ENCODE measurements at places on chromosomes 16 and 17.

DNA sequence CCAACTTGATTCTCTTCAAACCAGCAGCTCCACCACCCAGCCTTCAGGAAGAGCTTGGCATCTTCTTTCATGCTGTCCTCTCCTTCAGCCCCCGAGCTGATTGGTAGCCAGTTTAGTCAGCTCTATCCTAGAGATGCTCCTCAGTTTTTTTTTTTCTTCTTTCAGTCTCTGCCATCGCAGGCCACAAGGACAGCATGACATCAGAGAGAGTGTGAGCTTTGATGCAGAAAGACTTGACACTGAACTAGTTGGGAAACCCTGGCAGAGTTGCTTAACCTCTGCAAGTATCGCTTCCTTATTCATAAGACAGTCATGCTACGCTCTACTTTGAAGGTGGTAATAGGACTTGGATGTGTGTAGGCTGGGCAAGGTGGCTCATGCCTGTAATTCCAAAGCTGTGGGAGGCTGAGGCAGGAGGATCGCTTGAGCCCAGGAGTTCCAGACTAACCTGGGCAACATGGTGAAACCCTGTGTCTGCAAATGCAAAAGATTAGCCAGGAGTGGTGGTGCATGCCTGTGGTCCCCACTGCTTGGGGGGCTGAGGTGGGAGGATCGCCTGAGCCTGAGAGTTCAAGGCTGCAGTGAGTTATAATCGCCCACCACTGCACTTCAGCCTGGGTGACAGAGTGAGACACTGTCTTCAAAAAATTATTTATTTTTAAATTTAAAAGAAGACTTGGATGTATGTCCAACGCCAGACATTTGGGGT lies 2.6 kb downstream of the CD300LB start:
- DNase-seq, result no peak

DNA sequence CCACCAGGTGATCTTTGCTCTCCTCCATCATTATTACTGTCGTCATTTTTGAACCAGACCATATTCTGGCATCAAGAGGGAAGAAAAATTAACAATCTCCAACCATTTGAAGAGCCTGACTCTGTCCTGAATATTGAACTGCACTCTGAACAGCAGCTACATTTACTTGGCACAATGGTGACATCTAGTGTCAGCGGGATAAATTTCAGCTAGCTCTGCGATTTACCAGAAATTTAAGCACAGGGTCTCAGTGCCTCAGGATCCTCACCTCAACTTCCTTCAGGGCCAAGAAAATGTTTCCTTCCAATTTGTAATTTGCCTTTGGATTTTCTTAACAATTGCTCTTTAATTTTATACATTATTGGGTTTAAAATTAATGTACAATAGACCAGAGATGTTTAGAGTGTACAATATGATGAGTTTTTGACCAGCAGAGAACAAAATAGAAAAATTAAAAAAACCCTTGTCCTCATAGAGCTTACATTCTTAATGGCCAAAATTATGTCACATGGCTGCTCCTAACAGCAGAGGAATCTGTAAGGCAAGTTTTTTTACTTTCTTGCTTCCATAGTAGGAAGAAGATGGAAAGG lies 10.7 kb upstream of the ZNF19 start:
- peak; percentile 72 for DNase-seq

DNA sequence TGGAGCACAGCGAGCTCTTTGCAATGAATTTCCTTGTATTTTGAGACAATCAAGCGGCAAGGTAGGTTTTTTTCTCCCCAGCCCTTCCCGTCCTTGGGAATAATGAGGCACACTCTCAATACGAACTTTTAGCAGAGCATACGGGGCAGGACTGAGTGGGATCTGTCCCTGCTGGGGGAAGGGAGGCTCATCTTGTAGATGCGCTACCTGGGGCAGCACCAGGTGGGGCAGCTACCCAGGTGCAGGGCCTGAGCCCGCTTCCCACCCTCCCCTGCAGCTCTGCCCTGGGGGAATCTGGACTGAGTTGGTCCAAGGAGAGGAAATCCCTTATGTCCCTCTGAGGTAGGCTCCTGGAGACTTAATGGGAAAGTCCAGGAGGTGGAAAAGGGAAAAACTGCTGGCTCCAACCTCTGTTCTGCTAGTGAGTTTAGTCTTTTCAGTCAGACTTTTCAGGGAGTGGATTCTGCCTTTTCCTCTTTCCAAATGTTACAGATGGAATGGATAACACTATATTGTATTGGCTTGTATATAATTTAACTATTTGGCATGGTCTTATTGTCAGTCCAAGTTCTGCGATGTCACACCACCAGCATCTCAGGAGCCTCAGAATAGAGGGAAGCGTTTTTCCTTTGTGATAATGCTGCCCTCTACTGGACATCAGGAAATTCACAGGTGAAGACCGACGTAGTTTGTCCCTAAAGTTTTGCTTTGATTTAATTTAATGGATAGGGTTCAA lies 9.6 kb upstream of the CES1 start:
- peak; percentile 60 for DNase-seq

GRCh38 chr16:27272076-27272475 lies 3.5 kb upstream of the NSMCE1 start:
- no peak for DNase-seq

- no peak for DNase-seq
Observed at GRCh38 chr17:4843321-4844000, 10.3 kb downstream of the MINK1 start.

DNA sequence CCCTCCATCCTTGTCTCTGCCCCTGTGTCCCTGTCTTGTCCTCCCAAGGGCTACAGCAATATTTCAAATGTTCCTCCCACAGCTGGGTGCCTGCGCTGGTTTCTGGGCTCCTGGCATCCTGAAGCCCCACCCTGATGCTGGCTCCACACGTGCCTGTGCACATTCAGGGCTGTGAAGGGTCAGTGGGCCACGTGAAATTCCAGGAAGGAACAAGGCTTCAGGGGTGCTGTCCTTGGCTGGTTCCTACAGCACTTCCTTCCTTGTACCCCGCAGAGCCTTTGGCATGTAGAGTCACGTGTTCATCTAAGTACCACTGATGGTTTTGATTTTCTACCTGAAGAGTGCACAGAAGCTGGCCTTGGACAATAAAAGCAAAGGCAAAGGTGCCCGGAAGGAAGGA lies 57.7 kb upstream of the NLK start:
- no peak for DNase-seq

- no peak for DNase-seq
Observed at GRCh38 chr17:7392696-7393612, 1.4 kb downstream of the PLSCR3 start.

DNA sequence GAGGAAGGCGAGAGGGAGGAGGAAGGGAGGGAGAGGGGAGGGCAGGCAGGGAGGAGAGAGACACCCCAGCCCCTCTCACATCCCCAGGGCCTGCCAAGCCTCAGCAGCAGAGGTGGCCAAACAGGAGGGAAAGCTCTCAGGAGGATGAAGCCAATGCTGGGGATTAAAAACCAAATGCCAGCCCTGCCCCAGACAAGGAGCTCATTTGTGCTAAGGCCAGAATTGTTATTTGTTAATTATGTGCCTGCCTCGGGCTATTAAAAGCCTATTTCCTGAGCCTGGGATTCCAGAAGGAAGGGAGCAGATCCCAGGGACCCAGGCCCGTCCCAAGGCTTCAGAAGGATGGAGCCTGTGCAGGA lies 27.9 kb upstream of the GINS2 start:
- DNase-seq, result no peak

DNA sequence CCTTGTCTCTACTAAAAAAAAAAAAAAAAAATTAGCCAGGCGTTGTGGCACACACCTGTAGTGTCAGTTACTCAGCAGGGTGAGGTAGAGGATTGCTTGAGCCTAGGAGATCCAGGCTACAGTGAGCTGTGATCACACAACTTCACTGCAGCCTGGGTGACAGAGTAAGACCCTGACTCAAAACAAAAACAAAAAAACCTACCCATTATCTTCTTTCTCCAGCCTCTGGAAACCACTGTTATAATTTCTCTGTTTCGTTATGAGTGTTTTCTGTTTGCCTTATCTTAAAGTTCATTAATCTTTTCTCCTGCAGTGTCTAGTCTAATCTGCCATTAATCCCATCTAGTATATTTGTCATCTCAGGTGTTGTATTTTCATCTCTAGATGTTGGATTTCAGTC lies 18.6 kb upstream of the CLTC start:
- no peak for DNase-seq

DNA sequence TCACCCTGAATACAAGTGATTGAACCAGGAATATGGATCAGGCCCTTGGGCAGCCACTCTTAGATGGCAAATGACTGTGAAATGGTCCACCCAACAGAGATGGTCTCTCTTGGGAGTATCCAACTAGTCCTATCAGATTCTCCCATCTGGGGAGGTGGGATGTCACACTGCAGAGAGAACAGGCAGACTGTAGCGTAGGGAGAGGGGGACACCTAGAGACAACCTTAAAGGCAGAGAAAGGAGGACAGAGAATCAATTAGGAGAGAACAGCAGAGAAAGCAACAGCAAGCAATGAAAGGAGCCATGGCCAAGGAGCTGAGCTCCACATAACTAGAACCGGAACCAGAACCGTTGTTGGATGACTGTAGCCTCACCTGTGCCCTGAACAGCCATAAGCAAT lies 37.2 kb downstream of the IQCK start:
- no peak for DNase-seq

- DNase-seq, result no peak
Observed at GRCh38 chr17:58534331-58534730, 19.9 kb upstream of the MTMR4 start.

- DNase-seq, result no peak
Observed at GRCh38 chr17:32944248-32945020, 16.5 kb downstream of the TMEM98 start.

- no peak for DNase-seq
Observed at GRCh38 chr17:68089881-68090280, 54.3 kb downstream of the KPNA2 start.

GRCh38 chr16:30654856-30655255 lies 3.4 kb upstream of the FBRS start:
- DNase-seq, result no peak

GRCh38 chr17:22300731-22301352 lies 608.5 kb downstream of the KCNJ18 start:
- no peak for DNase-seq

DNA sequence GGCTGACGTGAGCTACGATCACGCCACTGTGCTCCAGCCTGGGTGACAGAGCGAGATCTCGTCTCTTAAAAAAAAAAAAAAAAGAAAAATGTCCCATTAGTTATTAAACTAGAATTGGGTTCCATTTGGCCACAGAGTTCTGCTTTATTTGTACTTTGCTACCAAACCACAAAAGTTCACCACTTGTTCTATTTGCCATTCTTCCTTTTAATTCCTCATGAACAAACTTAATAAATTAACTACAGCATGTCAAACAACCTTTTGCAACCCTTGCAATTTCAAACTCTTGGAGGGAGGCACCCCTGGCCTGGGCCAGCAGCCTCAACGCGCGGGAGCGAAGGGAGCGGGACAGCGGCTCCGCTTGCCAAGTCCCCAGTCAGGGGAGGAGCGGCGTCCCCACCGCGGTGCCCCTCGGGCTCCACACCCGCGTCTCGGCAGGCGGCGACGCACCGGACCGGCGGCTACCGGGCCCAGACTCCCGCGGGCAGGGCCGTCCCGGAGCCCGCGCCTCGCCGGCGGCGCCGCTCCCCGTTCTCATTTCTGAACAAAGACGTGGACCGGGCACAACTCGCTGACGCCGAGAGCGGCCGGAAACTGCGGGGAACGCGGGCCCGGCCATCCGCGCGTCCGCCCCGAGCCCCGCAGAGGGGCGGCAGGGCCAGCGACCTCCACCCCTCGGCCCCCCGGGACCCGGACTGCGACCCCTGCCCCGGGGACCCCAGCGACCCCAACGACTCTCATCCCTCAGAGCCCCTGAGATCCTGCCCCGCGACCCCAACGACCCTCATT lies 775 bp downstream of the CYTH1 start:
- peak; percentile 31 for DNase-seq

GRCh38 chr17:5772720-5773119 lies 188.4 kb upstream of the NLRP1 start:
- no peak for DNase-seq

GRCh38 chr16:49181791-49182518 lies 99.7 kb downstream of the CBLN1 start:
- DNase-seq, result no peak

GRCh38 chr17:49815761-49816281 lies 27.3 kb downstream of the KAT7 start:
- no peak for DNase-seq

DNA sequence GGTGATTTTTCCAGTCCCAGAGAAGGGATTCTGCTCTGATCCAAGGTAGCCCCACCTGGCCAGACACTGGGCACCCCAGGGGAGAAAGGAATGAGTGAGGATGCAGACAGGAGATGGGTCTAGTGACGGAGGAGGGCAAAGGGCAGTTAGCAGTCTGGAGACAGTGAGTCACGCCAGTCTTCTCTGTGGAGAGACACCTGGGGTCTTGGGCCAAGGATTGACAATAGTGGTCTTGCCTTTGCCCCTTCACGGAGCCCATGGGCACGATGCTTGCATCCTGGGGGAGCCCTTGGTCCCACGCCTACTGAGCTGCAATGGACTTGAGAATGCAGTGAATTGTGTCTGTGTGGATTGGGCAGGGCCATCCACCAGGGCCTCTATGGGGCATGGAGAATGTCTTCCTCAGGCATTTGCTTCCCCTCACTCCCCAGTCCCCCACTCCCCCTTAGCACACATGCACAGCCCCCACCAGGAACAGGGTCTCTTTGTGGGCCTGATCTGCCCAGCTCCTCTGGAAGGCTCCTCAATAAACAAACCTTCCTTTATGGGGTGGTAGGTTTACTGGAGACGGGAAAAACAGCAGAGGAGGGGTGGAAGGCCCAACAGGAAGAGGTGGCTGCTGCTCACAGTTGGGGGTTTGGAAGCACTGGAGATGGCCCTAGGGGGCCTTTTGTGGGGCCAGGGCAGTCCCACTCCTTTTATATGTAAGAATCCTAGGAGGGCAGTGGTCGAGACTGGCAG lies 1.4 kb downstream of the CHAD start:
- no peak for DNase-seq

DNA sequence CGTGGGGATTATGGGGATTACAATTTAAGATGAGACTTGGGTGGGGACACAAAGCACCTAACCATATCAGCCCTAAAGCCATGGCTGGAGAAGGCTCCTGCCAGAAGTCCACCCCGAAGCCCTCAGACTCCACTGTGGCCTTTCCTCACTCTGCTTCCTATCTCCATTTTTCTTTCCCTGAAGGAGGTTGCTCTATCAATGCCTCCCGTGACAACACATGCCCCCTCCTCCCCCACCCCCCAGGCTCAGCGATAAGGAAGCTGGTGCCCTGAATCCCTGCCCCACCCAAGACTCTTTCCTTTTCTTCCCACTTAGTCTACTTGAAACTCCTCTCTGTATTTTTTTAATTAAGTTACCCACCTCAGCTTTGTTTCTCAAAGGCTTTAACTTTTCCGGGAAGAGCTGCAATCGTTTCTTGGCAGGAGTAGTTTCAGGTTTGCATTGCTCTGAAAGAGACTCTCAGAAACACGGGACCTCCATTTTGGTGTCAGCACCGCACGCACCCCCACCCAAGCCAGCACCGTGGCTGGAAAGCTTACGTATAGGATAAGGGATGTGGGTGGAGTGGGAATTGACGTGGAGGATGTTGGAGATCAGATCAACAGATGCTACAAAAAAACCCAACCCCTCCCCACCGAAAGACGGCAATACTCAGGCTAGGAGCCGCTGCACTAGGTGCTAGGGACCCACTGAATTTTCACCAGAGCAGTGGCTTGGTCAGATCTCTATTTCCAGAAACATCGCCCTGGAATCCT lies 15.2 kb upstream of the CA4 start:
- DNase-seq, result no peak
